CD8-positive, alpha-beta memory T cell (primary cell): ENCODE measurements at places on chromosomes 12 and 14.

DNA sequence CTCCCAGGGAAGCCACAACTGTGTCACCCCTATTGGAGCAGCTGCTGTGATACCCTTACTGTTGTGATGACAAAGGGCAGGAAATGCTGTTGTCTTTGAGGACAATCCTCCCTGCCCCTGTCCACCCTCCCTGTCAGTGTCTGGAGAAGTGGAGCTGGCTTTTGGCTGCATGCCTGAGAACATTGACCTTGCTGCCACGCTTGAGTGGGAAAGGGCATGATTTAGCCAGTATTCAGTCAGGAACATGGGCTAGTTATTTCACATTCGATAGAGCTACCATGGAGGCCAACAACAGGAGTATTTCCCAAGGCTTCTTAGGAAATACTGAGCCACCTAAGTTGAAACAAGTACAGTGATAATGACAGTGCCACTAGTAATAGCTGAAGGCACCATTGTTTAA, 59.4 kb downstream of the MYRFL start:
- no peak for DNase-seq

DNA sequence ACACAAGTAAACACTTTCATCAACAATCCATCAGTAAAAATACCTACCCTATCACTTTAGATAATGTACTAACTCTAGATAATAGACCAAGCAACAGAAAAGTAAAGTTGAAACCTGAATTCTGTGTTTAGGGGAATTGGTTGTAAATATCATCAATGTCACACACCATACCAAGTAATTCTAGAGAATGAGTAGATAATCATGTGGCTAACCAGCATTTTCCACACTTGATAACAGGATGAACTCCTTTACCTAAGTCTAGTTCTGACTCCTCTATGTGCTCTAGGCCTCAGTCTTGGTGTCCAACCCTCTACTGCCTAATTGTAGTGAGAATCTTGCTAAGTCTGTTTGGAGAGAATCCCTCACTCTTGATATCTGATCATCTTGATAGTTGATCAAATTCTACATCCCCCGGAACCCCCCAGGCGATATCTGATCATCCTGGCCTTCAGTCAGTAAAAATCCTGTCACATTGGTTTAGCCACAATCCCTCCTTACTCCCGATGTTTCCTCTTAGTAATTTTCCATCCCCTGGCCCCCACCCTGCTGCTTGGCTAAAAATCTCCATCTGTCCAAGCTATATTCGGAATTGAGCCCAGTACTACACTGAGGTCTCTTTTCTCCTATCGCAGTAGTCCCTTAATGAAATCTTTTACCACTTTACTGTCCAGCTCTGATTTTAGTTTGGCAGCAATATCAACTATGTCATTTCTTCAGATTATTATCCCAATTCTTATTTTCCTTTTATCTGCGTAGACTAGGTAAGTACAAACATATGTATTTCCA, 3.4 kb upstream of the SLCO1A2 start:
- DNase-seq: no peak

DNA sequence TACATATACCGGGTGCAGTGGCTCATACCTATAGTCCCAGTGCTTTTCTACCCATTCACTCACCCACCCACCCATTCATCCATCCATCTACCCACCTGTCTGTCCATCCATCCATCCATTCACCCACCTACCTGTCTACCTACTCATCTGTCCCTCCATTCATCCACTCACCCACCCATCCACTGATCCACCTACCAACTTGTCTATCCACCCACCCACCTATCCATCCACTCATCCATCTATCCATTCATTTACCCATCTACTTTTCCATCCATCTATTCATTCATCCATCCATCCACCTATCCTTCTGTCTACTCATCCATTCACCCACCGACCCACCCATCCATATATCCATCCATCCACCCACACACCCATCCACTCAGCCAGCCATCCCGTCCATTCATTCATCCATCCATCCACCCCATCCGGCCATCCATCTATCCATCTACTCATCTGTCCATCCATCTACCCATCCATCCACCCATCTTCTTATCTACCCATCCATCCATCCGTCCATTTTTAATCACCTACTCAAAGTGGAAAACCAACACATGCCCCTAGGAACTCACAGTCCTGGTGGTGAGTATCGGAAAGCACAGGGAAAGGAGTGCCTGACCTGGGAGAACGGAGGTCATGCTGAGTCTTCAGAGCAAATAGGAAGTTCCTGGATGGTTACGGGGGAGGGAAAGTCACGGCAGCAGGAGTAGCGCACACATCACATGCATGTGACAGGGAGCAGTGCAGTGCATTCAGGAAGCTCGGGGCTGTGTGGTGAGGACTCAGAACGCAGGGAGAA, 20.0 kb downstream of the DDX51 start:
- no peak for DNase-seq

DNA sequence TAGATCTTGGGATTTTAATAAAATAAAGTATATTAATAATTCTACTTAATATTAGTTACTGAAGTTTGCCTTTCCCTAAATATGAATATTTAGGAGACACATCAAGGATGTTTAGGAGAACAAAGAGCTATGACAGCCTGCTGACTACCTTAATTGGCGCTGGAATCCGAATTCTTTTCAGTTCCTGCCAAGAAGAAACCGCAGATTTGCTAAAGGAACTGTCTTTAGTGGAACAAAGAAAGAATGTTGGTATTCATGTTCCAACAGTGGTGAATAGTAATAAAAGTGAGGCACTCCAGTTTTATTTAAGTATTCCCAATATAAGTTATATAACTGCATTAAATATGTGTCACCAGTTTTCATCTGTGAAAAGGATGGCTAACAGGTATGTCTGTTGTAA, 54.5 kb downstream of the MIS18BP1 start:
- DNase-seq: no peak

DNA sequence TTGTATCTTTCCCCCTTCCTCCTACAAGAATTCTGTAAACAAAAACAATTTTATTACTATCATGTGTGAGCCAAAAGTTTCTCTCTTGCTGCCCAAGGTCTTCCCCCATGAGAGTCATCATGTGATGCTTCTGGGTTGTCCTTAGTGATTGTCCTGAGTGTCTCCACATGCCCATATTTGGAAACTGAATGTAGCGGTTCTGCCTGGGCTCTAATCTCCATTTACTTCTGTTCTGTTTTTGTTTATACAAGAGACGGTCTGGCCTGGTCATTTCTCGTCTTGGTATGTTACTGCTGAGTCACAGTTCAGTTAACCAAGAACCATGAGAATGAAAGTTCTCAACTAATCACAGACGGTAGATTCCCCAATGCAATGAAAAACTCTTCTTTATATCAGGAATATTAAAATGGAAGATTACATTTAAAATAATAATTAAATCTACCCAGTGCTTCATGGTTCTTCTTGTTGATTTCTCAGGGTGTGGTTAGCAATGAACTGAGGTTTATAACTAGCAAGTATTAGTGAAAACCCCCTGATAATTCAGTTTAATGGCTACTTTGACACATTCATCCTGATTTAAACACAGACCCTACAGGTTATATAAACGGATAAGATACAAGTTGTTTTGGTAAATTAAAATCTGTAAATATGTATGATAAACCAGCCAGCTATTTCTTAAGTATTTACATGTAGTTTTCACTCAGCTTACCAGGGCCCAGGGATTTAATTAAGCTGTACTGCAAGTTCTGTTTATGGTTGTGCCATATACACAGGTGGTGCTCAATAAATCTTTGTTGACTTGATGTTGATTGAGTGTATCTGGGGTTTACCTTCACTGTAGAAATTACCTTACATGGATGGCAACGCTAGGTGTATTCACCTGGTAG, 81.1 kb downstream of the PELI2 start:
- no peak for DNase-seq

DNA sequence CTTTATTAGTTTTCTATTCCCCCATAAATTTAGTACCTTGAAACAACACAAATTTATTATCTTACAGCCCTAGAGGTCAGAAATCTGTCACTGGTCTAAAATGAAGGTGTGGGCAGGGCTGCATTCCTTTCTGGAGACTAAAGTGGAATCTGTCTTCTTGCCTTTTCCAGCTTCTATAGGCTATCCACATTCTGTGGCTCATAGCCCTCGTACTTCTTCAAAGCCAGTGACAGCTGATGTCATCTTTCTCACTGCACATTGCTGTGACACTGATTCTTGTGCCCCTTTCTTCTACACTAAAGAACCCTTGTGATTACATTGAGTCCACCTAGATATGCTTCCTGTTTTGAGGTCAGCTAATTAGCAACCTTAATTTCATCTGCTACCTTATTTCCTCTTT, 23.2 kb upstream of the DCN start:
- no peak for DNase-seq

- no peak for DNase-seq
Observed at GRCh38 chr14:102949801-102950451, 27.5 kb downstream of the AMN start.

DNA sequence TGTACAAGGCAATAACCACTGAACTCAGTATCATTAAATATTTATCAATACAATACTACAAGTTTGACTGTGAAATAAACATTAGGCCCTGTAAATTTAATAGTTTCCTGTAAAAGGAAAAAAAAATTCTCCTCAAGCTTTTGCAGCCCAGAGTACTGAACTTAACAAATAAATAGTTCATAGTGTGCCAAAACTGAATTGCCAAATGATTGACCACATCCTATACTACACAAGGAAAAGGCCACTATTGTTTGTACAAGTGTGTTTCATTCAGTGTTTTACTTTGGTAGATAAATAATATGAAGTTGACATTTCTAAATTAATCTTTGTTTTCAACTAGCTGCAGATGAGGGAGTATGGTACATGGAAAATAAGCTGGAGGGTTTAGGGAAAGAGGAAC, 379.6 kb downstream of the FLRT2 start:
- DNase-seq: no peak

- no peak for DNase-seq
Observed at GRCh38 chr14:51093371-51094281, 1.3 kb downstream of the TRIM9 start.

GRCh38 chr14:46902837-46903236, 251.3 kb upstream of the RPL10L start:
- DNase-seq: no peak

DNA sequence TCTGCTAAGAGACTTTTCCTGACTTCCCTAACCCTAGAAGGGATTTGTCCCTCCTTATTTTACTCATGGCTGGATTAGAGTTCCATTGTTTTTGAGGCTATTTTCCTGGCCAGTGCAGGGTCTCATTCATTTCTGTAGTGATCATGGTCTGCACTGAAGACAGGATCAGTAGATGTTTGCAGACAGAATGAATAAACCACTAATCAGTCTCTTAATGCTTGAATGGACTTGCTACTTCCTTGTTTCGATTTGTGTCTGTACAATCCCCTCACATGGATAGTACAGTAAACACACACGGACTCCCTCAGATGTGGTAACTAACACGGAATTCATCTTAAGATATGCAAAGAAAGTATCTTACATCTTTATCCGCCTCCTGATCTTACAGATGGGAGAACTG, 102.6 kb upstream of the PRB2 start:
- no peak for DNase-seq

GRCh38 chr14:93712079-93712837, 76.0 kb downstream of the PRIMA1 start:
- no peak for DNase-seq

DNA sequence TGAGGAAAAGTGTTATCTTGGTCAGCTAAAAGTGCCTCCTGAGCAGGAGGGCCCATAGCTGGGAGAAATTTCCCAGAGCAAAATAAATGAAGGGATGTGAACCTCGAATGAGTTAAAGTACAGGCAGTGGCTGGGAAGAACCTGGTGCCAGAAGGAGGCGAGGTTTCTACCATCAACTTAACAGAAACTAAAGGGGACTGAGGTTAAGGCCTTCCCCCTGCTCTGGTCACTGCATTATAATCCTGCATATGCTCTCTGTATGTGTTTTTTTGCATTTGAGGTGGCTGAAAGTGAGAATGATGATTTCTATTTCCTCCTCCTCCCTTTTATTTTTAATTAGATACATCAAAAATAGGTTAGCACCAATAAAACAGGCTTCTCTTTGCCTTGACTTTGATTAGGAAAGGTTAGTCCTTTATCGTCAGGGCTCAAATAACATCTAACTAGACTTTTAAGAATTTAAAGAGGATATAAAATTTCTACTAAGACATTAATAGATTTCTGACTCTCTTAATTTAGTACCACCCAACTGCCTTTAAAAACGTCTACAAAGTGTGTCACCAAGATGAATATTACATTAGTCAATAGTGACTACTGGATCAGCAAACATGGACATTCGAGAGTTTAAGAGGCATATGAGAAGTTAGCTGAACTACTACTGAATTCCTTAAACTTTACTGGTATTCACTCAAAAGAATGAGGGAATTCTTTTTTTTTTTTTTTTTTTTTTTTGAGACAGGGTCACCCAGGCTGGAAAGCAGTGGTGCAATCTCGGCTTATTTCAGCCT, 49.2 kb downstream of the GALNT4 start:
- no peak for DNase-seq

DNA sequence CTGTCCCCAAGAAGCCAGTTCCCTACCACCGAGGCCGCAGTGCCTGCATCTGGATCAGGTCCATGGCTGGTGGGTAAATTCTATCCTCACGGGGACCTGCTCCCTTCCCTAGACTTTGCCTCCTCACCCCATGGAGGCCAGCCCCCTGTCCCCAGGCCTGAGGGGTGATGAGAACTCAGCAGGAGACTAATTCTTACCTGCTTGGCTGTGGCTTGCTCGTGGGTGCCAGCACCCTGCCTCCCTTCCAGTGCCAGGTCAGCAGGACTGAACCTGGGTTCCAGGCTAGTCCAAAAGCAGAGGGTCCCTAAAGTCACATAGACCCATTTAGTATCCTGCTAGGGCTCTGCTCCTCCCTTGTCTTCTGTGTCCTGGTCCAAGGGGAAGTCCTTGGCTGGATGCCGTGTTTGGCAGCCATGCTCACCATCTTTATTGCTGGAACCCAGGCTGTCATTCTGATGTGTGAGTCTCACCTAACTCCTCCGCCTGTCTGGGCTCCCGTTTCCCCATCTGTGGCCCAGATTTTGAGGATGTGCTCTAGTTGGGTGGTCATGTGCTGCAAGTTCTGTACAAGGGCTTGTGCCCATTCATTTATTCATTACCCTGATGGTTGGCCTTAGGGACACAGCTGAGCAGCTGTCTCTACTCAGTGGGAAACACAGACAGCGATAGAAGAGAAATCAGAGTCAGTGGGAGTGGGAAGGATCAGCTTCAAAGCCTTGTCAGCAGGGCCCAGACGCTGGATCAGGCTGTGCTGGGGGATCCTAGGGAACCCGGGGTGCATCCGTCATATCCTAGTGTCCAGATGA, 949 bp downstream of the PLBD2 start:
- DNase-seq: no peak

- no peak for DNase-seq
Observed at GRCh38 chr12:4036671-4037271, 163.6 kb upstream of the PARP11 start.

GRCh38 chr12:5432011-5432400, at the start of gene NTF3:
TSS of gene NTF3 (plus strand) at chr12:5432108. CDS start at chr12:5432325, 217 bp downstream.
- DNase-seq: no peak
